ENCODE measurements at places on chromosomes 12 and 14.

DNA sequence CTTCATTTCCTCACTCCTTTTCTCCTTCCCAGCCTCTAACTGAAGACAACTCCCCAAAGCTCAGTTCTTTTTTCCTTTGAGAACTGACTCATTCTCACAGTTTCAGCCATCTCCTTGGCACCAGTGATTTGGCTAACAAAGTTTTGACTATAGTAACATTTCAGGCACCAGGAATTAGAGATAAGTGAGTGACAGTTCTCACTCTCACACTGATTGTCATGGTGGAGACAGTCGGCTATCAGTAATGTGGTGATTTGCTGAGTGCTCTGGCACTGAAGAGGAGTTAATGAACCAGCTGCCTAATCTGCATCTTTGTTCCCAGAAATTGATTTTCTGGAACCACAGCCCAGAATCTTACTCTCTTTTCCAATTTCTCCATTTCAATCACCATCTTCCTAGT, 29.5 kb downstream of the HELB start:
- no peak for DNase-seq

DNA sequence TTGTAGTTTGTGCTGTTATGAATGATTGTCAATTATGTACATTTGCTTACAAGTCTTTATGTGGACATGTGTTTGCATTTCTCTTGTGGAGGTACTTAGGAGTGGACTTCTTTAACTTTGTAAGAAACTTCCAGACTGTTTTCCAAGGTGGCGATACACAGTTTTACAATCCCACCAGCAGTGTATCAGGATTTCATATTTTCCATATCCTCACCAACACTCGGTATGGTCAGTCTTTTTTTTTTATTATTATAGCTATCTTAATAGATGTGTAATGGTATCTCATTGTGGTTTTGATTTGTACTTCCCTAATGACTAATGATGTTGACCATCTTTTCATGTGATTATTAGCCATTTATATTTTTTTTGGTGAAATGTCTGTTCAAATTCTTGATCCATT, 73.7 kb upstream of the KCNH3 start:
- no peak for DNase-seq

DNA sequence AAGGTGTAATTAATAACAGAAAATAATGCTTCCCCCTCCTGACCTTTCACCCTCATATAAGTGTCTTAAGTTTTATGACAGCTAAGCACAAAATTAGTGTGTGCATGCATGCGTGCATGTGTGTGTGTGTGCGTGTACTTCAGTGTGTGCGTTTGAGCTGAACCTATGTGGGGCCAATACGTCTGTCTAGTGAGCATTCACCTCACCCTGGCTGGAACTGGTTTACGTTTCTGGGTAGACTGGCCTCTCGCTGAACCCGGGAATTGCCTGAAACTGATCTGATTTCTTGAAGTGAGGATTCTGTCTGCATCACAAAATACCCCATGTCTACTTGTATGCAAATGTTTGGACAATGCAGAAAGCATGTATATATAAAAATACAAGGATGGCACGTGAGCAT, 68.2 kb upstream of the TBX3 start:
- DNase-seq = no peak

- DNase-seq = no peak
These were observed 44.6 kb downstream of the FBXO21 start for GRCh38 chr12:117145597-117146154.

DNA sequence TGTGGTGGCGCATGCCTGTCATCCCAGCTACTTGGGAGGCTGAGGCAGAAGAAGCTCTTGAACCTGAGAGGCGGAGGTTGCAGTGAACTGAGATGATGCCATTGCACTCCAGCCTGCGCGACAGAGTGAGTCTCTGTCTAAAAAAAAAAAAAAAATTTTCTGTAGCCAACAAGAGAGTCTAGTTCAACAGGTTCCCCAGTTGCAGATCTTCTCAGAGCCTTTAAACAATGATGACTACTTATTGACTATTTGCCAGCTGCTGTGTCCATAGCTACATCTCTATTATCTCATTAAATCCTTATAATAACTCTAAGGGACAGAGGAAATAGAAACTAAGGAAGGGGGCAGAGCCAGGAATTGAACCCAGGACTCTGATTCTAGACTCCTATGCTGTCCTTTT, 15.2 kb upstream of the MYL2 start:
- no peak for DNase-seq

DNA sequence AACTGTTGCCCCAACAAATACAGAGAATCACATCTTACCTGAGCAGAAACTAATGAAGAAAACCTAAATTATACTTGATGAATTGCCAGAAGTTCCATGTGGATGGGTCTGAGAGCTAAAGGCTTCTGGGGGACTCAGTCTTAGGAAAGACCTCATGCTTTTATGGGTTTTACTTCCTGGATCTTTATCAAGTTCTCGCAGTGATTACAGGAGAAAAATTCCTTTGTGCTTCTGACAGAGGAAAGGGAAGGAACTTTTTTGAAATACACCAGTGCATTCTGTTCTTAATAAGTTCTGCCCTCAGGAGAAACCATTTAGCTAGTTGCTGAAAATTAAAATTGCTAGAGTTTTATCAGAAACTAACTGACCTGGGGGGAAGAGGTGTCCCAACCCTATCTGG, 203.9 kb upstream of the KITLG start:
- no peak for DNase-seq

DNA sequence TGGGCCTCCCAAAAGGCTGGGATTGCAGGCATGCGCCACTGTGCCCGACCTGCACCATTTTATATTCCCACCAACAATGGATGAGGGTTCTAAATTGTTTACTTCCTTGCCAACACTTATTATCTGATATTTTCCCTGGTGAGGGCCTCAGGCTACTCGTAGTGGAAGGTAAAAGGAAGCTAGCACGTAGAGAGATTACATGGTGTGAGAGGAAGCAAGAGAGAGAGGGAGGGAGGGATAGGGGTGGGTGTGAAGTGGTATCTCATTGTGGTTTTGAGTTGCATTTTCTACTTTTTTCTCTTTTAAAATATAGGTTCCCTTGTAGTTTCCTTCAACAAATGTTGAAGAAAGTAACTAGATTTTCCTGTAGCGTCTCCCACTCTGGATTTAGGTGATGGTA, 30.9 kb downstream of the MYO1H start:
- no peak for DNase-seq

- DNase-seq = peak; percentile 10
These were observed 19.5 kb upstream of the PPFIBP1 start for GRCh38 chr12:27504507-27504906.

DNA sequence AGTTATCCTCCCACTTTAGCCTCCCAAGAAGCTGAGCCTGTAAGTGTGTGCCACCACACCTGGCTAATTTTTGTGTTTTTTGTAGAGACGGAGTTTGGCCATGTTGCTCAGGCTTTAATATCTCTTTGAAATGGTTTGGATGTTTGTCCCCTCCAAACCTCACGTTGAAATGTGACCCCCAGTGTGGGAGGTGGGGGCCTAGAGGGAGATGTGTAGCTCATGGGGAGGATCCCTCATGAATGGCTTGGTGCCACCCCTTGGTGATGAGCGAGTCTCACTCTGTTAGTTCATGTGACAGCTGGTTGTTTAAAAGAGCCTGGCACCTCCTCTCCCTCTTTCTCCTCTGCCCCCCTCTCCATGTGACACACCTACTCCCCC, 23.6 kb upstream of the TTC7B start:
- no peak for DNase-seq

DNA sequence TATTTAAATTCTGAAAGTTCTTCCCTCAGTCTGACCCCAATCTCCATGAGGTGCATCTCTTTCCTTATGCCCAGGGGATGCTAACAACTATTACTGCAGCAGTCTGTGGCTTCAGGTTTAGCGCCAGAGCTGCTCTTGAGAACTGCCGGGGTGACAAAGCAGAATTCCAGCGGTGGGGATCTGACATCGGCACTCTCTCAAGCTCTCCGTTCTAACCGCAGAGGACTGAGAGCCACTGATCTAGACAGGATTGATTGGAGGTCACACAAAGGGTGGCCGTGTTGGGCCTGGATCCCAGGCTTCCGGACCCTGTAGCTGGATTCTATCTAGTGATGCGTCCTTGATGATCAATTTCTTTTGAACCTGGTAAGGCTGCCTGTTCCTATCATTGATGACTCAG, 155.6 kb upstream of the TMEM132C start:
- DNase-seq = no peak

GRCh38 chr12:2129076-2129475, 76.3 kb downstream of the CACNA1C start:
- peak; percentile 86 for DNase-seq

DNA sequence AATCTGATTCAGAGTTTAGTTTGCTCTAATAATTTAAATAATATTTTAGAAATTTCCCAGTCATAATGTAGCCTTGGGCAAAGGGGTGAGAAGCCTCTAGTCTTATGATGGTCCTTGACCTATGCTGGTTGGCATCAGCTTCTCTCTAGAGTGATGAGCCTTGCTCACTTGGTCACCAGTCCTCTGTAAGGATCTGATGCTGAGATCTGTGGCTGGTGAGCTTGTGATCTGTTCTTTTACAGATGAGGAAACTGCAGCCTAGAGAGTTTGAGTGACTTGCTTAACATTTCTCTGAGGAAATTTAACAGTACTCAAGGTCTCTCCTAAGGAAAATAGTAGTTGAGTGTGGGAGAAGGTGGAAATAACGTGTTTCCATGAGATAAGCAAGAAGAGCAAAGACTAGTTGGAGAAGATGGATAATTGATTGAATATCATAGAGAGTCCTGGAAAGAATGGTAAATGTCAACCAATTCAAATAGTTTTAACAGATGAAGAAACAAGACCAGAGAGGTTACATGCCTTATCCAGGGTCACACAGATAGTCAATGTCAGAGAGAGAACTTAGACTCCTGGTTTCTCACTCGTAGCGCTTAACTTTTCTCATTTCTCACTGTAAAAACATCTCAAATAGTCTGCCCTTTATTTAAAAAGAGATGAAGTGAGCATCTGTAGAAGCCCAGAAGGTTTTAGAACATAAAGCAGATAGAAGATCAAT, 89.7 kb upstream of the ETV6 start:
- no peak for DNase-seq

- no peak for DNase-seq
These were observed at the start of gene FOXN4 for GRCh38 chr12:109308534-109309380. FOXN4 (minus strand) TSS chr12:109309284; CDS start chr12:109308321, 963 bp downstream.

GRCh38 chr14:105203057-105203531, 22.0 kb upstream of the NUDT14 start:
- no peak for DNase-seq

DNA sequence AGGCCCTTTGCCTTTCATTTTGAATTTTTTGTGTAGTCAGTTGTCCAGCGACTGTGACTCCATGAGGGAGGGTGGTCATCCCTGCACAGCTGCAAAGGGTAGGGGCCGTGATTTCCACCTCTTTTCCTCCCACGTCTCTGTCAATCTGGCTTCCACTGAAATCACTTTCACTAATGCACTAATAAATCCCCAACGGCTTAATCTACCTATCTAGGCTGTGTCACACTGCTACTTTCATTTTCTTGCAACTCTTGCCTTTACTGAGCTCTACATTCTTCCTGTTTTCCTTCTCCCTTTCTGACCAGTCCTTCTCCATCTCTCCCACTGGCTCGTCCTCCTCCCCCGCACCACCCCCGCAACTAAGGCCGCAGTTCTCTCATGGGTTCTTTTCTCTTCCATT, 212.3 kb upstream of the FOXN3 start:
- no peak for DNase-seq

GRCh38 chr12:124709722-124710687, 142.6 kb upstream of the NCOR2 start:
- no peak for DNase-seq

DNA sequence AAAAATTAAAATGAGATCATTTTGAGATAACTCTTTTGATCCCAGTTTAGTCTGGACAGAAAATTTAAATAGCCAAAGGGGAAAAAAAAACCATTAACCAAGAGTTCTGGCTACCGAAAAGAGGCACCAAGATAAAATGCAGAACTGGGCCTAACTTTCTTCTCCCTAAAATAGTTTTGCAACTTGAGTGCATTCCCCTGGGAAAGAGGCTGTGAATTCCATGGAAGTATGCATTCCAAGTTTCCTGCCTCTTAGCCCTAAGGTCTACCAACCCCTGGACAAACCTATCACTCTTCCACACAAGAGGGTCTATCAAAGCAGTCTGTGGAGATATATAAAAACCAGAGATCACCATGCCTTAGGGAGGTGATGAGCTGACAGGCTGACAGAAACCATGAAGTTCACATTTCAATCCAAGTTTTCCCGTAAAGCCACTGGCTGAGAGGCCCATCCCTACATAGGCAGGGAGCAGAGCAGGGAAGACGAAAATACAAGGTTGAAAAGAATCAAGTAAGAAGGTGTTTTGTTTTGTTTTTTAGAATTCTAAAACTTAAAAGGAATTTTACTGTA, 33.8 kb downstream of the DCP1B start:
- DNase-seq = no peak

- DNase-seq = no peak
These were observed 18.1 kb downstream of the KRT85 start for GRCh38 chr12:52349196-52349595.

GRCh38 chr14:102055181-102055901, 31.5 kb downstream of the HSP90AA1 start:
- no peak for DNase-seq

- no peak for DNase-seq
These were observed 1.4 kb upstream of the FOS start for GRCh38 chr14:75277008-75277814.

GRCh38 chr14:81423504-81423903, 23.4 kb upstream of the STON2 start:
- DNase-seq = no peak

- no peak for DNase-seq
These were observed 462 bp downstream of the KNTC1 start for GRCh38 chr12:122527478-122527944.

- DNase-seq = no peak
These were observed 46.7 kb upstream of the OASL start for GRCh38 chr12:121085506-121086353.

GRCh38 chr14:50022661-50023060, 93.7 kb downstream of the VCPKMT start:
- no peak for DNase-seq
